ENCODE measurements at places on chromosomes 1 and 21. TPM values are rescaled to one million over a fixed set of nuclear protein-coding genes. Genes with fewer than 3 reads are reported as not detected.

DNA sequence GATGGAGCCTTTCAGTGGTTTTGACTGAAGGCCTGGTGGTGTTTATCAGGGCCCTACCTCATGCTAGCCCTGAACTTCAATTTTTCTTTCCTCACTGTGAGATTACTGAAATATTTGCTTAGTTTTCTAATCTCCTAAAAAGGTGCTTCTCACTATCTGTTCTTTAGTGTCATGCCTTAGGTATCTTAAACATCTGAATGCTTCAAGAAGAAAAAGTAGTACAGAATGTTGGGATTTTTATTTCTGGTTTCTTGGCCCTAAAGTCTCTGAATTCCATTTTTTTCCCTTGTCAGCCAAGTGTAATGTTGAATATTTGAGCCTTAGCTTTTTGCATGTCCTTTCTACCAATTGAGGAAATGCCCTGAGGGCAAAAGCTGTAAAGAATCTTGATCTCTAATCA lies 47.9 kb upstream of the PRKACB start:
- no peak overlapping the region for H3K27ac ChIP-seq
- DNase-seq = no peak
- H3K4me3 ChIP-seq = no peak overlapping the region
- H3K4me1 ChIP-seq = peaks cover 1% of the 10 kb centered on the region
- no peaks in the 10 kb centered on the region for H3K27me3 ChIP-seq
- no peaks in the 10 kb centered on the region for H3K36me3 ChIP-seq

DNA sequence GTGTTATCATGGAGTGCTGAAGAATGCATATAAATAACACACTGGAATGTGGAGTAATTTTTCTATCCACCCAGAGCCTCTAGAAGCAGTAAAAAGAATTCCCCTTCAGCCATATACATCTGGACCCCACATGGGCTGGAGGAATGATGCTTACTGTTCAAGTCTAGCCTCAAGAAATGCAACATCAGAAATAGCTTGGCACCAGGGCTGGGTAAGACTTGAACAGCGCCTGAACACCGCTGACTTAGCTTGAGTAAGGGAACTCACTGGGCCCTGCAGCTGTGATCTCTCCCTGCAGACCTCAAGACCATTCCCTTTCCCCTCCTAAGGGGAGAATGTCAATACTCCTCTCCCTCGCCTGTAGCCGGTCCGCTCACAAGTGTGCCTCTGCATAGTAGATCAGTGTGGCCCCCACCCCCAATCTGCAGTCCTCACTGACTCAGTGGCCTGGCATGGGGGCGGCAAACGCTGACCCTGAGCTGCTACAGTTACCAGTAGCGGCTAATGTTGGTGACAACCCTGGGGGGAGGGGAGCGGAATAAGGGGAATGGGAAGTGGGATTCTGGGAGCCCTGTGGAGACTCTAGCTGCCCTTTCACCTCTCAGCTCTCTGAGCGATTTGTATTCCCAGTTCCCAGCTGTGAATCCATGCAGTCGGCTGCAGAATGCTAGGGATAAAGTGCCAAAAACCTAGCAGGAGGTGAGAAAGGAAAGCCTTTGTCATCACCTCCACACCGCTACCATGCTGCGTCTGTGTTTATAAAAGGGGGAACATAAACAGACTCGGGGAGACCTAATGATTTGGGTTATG lies 483.9 kb downstream of the DISC1 start:
- DNase-seq = no peak
- no peaks in the 10 kb centered on the region for H3K27me3 ChIP-seq
- H3K36me3 ChIP-seq = no peaks in the 10 kb centered on the region
- no peak overlapping the region for H3K27ac ChIP-seq
- no peaks in the 10 kb centered on the region for H3K4me1 ChIP-seq

- H3K27ac ChIP-seq = no peak overlapping the region
- H3K4me3 ChIP-seq = no peak overlapping the region
These were observed 276.4 kb upstream of the PRMT6 start for GRCh38 chr1:106780066-106780465.

- no peak overlapping the region for H3K4me3 ChIP-seq
- H3K27ac ChIP-seq = no peak overlapping the region
- no peaks in the 10 kb centered on the region for H3K36me3 ChIP-seq
These were observed 34.0 kb downstream of the C1orf198 start for GRCh38 chr1:230834292-230834691.

- H3K27me3 ChIP-seq = peaks cover 6% of the 10 kb centered on the region
- H3K27ac ChIP-seq = no peak overlapping the region
- H3K4me1 ChIP-seq = no peaks in the 10 kb centered on the region
- no peak for DNase-seq
These were observed 53.9 kb downstream of the GABPA start for GRCh38 chr21:25788677-25789076.

- H3K36me3 ChIP-seq = no peaks in the 10 kb centered on the region
- no peak overlapping the region for H3K4me3 ChIP-seq
- no peaks in the 10 kb centered on the region for H3K4me1 ChIP-seq
- H3K27ac ChIP-seq = no peak overlapping the region
These were observed 56.1 kb upstream of the CAMK1G start for GRCh38 chr1:209527372-209527771.

DNA sequence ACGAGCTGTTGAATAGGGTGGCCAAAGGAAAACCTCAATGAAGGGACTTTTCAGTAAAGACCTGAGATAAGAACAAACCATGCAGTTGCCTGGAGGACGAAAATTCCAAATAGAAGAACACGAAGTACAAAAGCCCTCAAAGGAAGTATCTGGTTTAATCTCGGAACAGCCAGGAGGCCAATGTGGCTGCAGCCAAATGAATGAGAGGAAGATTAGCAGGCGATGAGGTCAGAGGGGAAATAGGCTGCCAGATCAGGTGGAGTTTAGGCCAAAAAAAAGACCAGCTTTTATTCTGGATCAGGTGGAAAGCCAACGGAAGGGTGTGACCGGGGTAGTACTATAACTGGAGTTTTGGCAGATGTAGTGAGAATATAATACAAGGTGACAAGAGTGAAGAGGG lies 43.7 kb downstream of the SRSF11 start:
- no peaks in the 10 kb centered on the region for H3K4me1 ChIP-seq
- DNase-seq = no peak
- H3K27me3 ChIP-seq = no peaks in the 10 kb centered on the region
- H3K27ac ChIP-seq = no peak overlapping the region

DNA sequence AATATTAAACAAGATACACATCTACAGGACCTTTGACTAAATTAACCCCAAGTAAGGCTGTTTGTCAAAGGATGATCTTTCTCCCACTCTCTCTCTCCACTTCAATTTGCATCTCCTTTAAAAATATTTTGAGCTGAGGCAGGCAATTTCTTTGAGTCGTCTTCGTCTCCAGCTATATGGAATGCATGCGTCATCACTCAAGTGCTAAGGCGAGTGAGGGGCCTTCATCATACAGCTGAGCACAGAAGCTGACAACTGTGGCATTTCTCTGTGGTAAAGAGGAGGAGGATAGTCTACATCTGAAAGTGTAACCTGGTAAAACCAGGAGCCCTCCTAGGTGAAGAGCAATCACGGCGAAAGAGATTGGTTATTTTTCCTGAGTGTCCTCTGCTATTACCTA lies 7.6 kb downstream of the EPHX4 start:
- no peak for DNase-seq
- H3K27ac ChIP-seq = no peak overlapping the region
- no peak overlapping the region for H3K4me3 ChIP-seq

GRCh38 chr1:197799271-197799670 lies 24.0 kb upstream of the DENND1B start:
- no peak overlapping the region for H3K27ac ChIP-seq
- no peaks in the 10 kb centered on the region for H3K36me3 ChIP-seq
- no peaks in the 10 kb centered on the region for H3K27me3 ChIP-seq
- H3K4me3 ChIP-seq = no peak overlapping the region

DNA sequence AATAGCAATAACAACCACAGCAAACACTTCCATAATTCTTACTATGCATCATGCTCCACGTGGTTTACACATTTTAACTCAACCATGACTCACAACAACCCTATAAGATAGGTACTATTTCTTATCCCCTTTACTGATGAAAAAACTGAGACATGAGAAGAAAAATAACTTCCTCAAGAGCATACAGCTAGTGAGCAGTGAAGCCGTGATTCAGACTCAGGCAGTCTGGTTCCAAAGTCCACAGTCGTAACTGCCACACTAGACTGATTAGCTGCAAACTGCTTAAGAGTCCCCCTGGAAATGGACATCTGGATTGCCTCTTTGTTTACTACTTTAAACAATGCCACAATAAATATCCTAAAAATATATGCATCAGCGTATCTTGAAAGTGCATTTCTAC lies 55.7 kb downstream of the PLD5 start:
- no peaks in the 10 kb centered on the region for H3K36me3 ChIP-seq
- H3K27ac ChIP-seq = no peak overlapping the region
- no peaks in the 10 kb centered on the region for H3K4me1 ChIP-seq
- H3K4me3 ChIP-seq = no peak overlapping the region
- no peak for DNase-seq

DNA sequence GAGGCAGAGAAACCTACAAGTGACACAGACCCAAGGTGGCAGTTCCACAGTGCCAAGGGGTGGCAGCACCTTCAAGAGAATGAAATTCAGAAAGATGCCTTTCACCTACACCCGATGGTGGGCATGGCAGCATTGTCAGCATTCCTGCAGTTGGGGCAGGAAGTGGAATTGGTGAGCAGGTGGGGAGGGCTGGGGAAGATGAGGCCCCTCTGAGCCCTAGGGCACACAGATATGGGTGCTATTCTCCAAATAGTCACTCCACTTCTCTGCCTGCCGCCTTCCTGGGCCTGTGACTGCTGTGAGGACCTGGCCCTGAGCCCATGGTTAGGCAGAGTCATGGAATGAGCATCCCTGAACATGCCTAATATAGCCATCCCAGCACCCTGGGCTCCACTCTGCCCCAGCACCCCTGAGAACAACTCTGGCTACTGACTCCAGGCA lies 8.3 kb downstream of the SHISA4 start:
- no peaks in the 10 kb centered on the region for H3K27me3 ChIP-seq
- H3K27ac ChIP-seq = no peak overlapping the region
- peaks cover 4% of the 10 kb centered on the region for H3K4me1 ChIP-seq

- H3K27me3 ChIP-seq = no peaks in the 10 kb centered on the region
- no peak overlapping the region for H3K4me3 ChIP-seq
- DNase-seq = no peak
These were observed 6.3 kb upstream of the CTTNBP2NL start for GRCh38 chr1:112389689-112390088.

GRCh38 chr1:162456323-162456722 lies 41.3 kb upstream of the UHMK1 start:
- H3K4me3 ChIP-seq = no peak overlapping the region
- no peak overlapping the region for H3K27ac ChIP-seq
- no peaks in the 10 kb centered on the region for H3K27me3 ChIP-seq
- no peak for DNase-seq
- H3K36me3 ChIP-seq = no peaks in the 10 kb centered on the region

GRCh38 chr1:76336931-76337371 lies 262.4 kb downstream of the ST6GALNAC3 start:
- H3K27me3 ChIP-seq = no peaks in the 10 kb centered on the region
- no peak for DNase-seq
- H3K4me3 ChIP-seq = no peak overlapping the region
- no peak overlapping the region for H3K27ac ChIP-seq
- no peaks in the 10 kb centered on the region for H3K4me1 ChIP-seq

GRCh38 chr1:45833361-45833760 lies 29.9 kb downstream of the MAST2 start:
- no peak overlapping the region for H3K4me3 ChIP-seq
- H3K27ac ChIP-seq = no peak overlapping the region

- H3K27ac ChIP-seq = no peak overlapping the region
- no peaks in the 10 kb centered on the region for H3K36me3 ChIP-seq
- H3K4me3 ChIP-seq = no peak overlapping the region
- DNase-seq = no peak
These were observed 15.6 kb downstream of the RPS27 start for GRCh38 chr1:154006136-154006535.

The NBPF10 gene
- polyA plus RNA-seq = 4.5 TPM

The GJA9 gene
- not detected for polyA plus RNA-seq

The GJA5 gene
- not detected for polyA plus RNA-seq
